Suppressor macrophage (primary cell): ENCODE measurements at places on chromosomes 2 and 18.
A peak's percentile ranks its signal among the peaks of the same experiment; 100 is the strongest.

DNA sequence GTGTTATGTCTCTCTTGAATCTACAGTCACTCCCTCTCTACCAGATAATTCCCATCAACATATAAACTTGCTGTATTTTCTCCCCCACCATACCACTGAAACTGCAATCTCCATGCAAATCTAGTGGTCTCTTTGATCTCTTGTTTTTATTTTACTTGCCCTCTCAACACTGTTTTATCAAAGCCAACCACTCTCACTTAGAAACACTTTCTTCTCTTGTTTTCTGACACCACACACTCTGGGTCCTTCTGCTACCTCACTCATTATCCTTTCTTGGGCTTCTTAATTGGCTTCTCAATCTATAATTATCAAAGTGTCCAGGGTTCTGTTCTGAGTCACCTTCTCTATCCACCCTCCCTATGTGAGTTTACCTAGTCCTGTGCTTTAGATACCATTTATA, 2.0 kb upstream of the MCFD2 start:
- DNase-seq = no peak

DNA sequence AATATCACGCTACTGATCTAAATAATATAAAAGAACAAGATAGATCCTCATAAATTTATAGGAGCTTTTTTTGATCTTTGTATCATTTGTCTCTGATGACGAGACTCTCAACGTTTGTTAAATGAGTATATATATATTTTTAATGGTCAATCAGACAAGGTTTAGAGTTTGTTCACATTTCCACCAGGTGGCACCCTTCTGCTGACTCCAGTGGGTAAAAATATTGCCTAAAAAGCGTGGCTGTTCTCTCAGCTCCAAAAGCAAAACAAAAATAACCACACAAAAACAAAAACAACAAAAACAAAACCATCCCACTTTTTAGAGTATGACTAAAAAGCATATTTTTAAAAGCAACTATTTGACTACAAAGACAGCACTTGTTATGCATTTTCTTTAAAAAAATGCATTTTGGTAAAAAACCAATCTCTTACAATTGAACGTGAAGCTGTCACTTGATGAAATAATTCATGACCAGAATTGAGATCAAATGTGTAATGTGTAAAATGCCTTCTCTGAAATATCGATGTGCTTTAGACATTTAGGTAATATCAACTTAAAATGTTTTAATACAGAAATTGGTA, 723.2 kb downstream of the DPP10 start:
- DNase-seq = peak; percentile 30

- peak; percentile 24 for DNase-seq
Measured at GRCh38 chr2:240433973-240434727, 1.3 kb upstream of the GPC1 start.

GRCh38 chr2:117979911-117980701, 33.8 kb downstream of the CCDC93 start:
- peak; percentile 78 for DNase-seq

- no peak for DNase-seq
Measured at GRCh38 chr2:235636546-235636945, 142.7 kb downstream of the AGAP1 start.

DNA sequence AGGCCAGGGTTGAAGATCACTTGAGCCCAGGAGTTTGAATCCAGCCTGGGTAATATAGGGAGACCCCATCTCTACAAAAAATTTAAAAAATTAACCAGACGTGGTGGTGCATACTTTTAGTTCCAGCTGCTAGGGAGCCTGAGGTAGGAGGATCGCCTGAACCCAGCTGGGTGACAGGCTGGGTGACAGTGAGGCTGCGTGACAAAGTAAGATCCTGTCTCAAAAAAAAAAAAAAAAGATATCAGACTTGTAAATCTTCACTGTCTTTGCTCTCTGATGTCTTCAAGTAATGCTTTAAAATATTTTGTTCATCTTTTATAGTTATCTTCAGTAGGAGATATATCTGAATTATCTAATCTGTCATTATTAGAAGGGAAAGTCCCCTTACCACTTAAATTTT, 10.5 kb downstream of the CAMKMT start:
- no peak for DNase-seq

DNA sequence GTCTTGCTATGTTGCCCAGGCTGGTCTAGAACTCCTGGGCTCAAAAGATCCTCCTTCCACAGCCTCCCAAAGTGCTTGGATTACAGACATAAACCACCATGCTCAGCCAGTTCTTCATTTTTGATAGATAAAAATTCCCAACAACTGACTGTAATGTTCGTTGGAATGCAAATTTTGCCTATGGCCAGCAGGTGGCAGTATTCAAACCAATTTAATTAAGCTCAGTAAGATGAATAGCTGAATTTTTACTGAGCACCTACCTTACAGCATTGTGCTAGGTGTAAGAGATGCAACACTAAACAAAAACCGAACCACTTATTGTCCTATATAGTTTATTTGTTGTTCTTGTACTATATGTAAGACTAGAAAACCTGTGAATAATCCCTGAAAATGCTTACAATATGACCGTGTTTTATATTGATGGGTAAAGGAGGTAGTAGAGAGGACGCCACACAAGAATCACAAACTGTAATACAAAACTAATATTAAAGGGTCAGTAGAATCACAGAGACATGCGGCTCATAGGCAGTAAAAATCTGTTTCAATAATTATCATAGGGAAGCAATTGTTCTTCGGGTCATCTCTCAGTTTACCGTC, 8.2 kb upstream of the TMEM182 start:
- peak; percentile 79 for DNase-seq

- no peak for DNase-seq
Measured at GRCh38 chr2:235384624-235385023, 109.2 kb upstream of the AGAP1 start.

DNA sequence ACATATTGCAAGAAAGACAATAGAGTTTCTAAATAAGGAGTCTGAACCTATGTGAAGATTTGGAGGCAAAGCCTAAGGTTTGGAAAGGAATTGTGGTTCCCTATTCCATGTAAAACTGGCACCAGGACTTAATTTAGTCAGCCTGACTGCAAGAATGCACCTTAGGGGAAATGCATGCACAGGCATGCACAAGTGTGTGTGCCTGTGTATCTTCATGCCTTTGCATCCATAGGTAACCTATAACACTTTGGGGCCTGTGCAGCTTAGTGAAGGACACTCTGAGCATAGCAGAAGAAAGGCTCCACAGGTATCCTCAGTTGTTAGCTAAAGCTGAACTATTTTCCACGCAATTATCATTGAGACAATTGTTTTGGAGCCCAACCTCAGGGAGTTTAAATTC, 73.4 kb downstream of the RPRM start:
- no peak for DNase-seq

DNA sequence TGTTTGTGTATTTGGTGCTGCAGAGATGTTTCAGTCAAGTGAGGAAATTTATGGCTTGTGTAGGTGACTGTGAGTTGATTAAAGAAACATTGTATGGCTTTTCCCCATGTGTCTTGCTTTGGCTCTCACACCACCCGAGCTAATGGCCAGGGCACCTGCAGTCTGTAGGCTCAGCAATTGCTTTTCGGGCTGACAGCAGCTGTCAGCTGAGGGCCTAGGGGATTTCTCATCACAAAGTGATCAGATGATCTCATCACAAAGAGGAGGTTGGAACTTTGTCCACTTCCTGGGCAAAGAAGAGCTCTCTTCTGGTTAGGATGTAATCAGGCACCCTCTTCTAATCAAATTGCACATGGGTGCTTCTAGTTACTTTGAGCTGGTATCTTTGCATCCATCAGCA, 632.2 kb downstream of the SLC4A3 start:
- no peak for DNase-seq

- no peak for DNase-seq
Measured at GRCh38 chr2:10317646-10318045, 14.9 kb downstream of the HPCAL1 start.
